ENCODE measurements at places on chromosomes 1 and 21.
A peak's percentile ranks its signal among the peaks of the same experiment; 100 is the strongest.

GRCh38 chr1:3889936-3890335, 10.1 kb downstream of the C1orf174 start:
- no peak for DNase-seq

- peak; percentile 24 for DNase-seq
Observed at GRCh38 chr1:44775930-44776729, 790 bp downstream of the RPS8 start.

DNA sequence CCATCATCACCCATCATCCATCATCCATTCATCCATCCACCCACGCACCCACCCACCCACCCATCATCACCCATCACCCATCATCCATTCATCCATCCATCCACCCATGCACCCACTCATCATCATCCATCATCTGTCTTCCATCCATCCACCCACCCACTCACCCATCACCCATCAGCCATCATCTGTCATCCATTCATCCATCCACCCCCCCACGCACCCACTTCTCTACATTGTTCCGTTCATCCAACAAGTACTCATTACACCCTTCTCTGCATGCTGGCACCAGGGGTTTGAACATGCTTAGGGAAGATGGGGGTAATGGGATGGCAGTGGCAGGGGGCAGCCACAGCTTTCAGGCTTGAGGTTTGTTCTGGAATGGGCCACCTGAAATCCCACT, 82.1 kb downstream of the ADARB1 start:
- DNase-seq, result no peak

DNA sequence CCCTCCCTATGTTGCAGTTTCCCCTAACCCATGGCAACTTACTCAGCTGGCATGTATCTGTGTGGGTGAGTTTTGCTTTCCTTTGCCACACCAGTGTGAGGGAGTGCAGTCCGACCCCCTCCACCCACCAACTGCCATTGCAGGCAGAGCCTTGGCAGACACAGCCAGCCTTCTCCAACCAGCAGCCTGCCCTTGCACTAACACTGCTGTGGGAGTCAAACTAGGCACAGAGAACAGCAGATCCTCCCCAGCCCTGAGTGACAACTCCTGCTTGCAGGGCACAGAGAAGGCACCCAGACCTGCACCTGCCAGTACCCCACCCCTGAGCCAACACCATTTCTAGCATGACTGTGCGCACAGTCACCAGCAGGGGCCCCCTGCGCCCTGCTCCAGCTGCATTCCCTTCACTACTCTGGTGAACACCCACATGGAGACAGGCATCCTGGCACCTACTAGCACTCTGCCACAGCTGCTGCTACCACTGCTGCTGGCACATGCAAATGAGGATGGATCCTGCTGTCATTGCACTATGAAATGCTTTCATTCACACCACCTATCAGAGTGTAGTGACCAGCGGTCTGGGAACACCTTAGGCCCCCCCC, 98.4 kb downstream of the MAGI3 start:
- DNase-seq, result peak; percentile 7

- DNase-seq, result peak; percentile 84
Observed at GRCh38 chr1:55696181-55696754, 481.1 kb upstream of the USP24 start.

- no peak for DNase-seq
Observed at GRCh38 chr1:46815133-46815532, 16.3 kb downstream of the CYP4B1 start.

- DNase-seq, result peak; percentile 56
Observed at GRCh38 chr1:29379443-29380073, 143.2 kb downstream of the PTPRU start.

DNA sequence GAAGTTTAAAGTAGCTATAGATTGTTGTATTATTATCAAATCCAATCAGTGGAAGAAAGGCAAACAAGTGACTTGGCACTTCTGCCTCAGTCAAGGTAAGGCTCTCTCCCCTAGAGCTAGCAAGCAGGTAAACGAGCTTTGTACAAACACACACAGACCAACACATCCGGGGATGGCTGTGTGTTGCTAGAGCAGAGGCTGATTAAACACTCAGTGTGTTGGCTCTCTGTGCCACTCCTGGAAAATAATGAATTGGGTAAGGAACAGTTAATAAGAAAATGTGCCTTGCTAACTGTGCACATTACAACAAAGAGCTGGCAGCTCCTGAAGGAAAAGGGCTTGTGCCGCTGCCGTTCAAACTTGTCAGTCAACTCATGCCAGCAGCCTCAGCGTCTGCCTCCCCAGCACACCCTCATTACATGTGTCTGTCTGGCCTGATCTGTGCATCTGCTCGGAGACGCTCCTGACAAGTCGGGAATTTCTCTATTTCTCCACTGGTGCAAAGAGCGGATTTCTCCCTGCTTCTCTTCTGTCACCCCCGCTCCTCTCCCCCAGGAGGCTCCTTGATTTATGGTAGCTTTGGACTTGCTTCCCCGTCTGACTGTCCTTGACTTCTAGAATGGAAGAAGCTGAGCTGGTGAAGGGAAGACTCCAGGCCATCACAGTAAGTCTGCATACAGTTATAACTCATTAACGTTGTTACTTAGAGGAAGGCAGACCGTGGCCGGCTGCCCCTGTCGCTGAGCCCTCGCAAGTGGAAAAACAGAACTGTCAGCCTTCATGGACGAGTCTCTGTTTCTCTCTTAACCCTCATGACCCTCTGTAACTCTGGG, at the start of gene PALMD:
Gene PALMD (plus strand): TSS at position 415 of the 833 bp plus-strand sequence. CDS start 205 bp downstream, at position 620.
- DNase-seq, result peak; percentile 34

GRCh38 chr1:2592672-2593071, 6.1 kb downstream of the PRXL2B start:
- no peak for DNase-seq

DNA sequence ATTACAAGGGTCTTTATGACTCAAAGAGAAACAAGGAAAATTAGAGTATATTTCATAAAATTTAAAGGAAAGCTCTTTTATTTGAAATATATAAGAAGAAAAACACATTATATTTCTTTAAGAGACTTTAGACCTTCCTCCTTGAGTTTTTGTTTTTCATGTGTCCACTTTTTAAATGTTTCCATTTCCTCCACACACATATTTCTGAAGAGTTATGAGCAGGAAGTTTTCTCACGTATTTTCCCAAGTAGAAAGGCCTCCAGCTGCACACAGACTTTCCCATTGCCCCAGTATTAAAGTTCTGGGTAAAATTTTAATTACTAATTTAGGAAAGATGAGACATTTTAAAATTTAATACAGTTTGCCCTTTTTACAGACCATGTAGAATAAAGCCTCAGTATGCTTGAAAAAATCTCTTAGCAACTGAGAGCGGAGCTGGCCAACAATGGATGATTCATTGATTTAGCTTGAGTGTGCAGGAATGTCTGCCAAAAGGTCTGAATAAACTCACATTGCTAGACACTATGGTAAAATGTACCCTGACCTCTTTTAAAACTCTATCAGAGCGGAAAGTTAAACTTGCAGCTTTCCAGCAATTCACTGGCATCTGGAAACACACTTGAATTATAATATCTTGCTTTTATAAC, 57.9 kb downstream of the DDAH1 start:
- peak; percentile 96 for DNase-seq

- no peak for DNase-seq
Observed at GRCh38 chr1:59434336-59434735, 137.4 kb downstream of the FGGY start.

GRCh38 chr1:46809904-46810303, 11.1 kb downstream of the CYP4B1 start:
- no peak for DNase-seq

DNA sequence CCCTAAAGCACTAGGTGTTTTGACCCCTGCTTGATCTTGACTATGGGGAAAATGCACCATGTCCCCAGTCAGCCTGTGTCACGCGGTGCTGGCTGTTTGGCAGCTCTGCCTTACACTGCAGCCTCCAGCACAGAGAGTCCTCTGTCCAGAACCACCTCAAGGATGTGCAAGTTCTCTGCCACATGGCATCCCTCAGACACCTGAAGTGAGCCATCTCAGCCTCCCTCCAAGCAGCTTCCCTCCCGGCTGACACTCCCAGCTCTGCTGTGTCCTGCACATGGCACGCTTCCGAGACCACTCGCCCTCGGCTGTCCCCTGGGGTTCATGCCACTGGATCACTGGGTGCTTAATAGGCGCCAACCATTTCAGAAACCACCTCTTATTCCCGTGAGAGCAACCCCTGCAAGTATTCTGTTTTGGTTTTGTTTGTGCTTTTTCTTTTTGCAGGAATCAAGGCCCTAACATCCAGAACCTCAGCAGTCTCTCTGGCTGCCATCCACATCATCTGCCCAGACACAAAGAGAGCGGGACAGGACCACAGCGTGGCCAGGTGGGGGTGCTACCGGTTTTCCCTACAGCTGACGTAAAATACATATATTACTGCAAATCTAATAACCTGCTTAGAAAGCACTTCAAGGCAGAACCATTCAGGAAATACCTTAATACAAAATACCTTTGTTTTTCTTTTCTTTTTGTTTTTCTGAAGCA, 45.7 kb downstream of the CAPZB start:
- no peak for DNase-seq

DNA sequence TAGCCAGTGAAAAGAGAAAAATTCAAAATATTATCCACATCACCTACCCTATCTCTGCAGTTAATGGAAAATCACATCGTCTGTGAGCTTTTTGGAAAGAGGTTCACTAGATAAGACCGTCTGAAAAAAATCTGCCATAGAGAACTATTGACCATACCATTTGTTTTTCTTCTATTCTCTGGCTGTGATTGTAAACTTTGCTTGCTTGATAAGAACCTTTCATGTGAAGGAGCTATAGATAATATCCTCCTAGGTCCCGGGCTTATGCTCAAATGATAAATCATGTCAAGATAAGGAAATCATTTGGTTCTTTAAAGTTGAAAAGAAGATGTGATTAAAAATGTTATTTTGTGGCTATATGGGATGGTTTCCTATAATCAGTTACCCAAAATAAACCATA, 369.9 kb downstream of the SIPA1L2 start:
- no peak for DNase-seq

- DNase-seq, result no peak
Observed at GRCh38 chr1:19889656-19890055, 7.5 kb downstream of the OTUD3 start.

DNA sequence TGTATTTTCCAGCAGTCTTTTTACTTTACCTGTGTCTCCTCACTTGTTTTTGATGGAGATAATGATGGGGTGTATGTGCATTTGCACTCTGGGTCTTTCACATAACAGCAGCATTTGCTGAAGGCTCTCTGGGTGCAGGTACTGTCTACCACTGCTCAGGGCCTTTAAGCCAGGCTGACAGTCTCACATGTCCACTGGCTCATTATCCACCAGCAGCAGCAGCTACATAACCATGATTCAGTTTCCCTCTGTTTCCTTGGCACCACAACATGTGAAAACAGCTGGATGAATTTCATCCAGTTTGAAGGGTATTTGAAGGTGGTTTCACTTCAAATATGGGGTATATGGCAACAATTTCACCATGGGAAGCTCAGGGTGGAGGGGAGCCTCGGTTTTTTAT, 41.2 kb upstream of the ROR1 start:
- peak; percentile 24 for DNase-seq

DNA sequence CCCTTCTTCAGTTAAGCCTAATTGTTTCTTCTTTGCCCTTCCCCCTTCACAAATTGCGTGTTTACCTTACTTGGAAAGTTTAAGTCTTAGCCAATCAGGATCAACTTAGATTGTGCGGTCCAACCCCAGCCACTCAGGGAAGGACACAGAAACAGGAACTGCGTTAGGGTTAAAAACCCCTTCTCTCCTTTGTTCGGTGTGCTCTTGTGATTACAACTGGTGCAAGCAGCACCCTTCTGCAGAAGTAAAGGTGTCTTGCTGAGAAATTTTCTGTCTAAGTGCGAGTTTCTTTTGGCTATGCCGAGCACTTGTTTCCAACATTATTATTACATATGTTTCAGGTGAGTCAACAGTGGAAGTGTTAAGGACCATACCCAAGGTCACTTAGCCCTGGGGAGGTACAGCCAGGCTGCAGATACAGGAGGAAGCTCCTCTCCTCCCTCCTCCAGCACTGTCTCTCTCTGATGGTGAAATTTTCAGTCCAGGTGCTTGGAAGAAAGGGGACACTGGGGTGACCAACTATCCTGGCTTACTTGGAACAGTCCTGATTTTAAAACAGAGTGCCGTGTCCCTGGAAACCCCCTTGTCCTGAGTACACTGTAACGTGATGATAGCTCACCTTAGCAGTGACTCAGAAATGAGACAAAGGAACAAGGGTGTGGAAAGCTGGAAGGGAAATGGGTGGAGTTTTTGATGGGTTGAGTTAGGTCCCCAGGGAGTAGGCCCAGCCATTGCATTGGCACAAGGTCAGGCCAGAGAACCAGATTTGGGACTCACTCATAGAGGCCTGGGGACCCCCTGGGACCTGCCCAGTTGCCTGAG, 68.7 kb upstream of the KLHDC7A start:
- DNase-seq, result no peak

DNA sequence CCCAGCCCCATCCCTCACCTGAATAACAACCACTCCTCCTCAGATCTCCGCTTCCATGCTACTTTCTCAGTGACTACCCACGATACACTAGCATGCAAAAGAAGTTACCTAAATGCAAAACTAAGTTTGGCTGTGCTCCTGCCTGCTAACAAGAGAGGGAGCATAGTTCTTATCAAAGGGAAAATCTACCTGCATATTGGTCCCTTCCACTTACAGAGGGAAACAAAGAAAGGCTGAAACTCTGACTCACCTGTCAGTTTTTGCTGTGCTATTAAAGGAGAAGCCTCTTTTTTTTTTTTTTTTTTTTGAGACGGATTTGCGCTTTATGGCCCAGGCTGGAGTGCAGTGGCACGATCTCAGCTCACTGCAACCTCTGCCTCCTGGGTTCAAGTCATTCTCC, 43.8 kb upstream of the RAVER2 start:
- DNase-seq, result no peak

DNA sequence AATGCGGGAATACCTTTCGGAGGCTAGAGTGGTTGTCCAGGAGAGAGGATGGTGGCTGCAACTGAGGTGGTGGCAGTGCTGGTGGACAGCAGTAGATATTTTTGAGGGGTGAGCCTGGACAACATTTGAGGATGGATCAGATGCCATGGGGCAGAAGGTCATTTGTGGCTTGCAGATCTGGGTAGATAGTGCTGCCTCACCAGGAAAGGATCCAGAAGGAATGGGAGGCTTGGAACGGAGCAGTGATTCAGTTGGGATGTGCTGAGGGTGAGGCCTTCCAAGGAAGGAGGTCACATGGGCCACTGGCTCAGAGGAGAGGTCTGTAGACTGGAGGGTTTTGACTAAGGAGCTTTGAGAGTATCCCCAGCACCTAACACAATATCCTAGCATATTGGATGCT, 110.8 kb upstream of the KAZN start:
- DNase-seq, result peak; percentile 1

GRCh38 chr21:42553435-42553834, 39.8 kb downstream of the SLC37A1 start:
- no peak for DNase-seq

- DNase-seq, result no peak
Observed at GRCh38 chr1:3548895-3549294, 62.4 kb downstream of the MEGF6 start.

GRCh38 chr21:44929799-44930542, 9.3 kb upstream of the ITGB2 start:
- DNase-seq, result no peak

Measured in iris pigment epithelial cell (primary cell).